ENCODE measurements at places on chromosomes 1 and 21.

GRCh38 chr1:182484531-182485257 is 34.7 kb downstream of the RGSL1 start:
- DNase-seq: peak; percentile 43

- no peak for DNase-seq
These were observed 7.5 kb downstream of the NGF start for GRCh38 chr1:115330480-115331013.

GRCh38 chr1:212794561-212795014 is 2.9 kb downstream of the TATDN3 start:
- DNase-seq: no peak

- DNase-seq: no peak
These were observed 26.6 kb downstream of the ZBTB8OS start for GRCh38 chr1:32623775-32624174.

GRCh38 chr1:209434066-209434465 is 149.4 kb upstream of the CAMK1G start:
- DNase-seq: no peak

- DNase-seq: peak; percentile 46
These were observed 30.5 kb downstream of the KCNC4 start for GRCh38 chr1:110240476-110241210.

DNA sequence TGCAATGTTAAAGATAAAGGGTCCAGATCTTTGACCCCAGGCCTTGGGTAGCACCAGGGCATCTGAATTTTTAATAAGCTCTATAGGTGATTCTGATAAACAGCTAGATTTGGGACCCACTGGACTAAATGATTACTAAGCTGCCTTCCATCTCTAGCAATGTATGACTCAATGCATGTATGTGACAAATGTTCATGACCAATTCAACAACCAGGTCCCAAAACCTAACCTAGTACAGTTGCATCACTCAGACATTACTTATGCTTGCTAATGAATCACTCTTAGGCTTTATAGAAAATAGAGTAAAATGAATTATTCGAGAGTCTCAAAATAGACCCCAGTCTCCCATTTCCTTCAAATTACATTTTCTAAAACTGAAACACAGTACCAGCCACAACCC is 35.5 kb downstream of the RCAN1 start:
- no peak for DNase-seq

- DNase-seq: no peak
These were observed 83.2 kb downstream of the RGL1 start for GRCh38 chr1:183887826-183888819.

DNA sequence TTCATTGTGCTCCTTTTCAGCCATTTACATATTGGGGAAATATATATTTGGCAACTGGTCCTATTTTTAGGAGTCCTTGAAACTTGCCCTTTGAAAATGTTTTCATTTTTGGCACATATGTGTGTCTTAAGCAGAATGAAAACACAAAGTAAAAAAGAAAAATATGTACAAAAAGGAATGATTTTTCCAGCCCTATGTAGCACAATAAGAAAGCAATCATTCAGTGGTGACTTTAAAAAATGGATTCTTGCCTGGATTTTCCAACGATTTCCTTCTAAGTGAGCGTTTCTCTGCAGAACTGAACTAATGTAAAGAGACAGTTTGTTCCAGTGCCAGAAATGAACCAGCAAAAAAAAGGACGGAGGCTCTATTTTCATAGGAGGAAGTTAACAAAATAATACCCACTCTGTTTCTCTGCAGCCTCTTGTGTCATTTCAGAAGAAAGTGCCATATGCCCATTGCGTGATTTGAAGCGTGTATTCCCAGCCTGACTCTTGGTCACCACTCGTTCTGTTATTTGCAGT is 340.1 kb downstream of the SETD4 start:
- DNase-seq: no peak

- DNase-seq: no peak
These were observed 838 bp downstream of the OR2C3 start for GRCh38 chr1:247535402-247535801.

GRCh38 chr21:38420140-38420539 is 78.1 kb downstream of the ERG start:
- DNase-seq: no peak

DNA sequence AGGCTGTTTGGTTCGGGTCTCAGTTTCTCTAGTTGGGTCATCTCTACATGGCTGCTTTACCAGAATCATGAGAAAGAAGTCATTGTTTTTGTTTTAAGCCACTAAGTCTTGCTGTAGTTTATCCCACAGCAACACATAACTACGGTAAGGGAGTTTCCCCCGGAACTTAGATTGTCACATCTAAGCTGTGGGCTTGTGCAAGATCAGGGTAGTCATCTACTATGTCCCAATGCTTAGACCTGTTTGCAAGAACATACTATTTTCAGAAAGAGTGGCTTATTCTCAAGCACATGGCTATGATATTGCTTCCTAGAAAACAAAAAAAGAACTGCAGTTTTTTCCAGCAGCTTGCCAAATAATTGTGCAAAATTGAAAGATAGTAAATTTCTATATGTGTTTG is 18.0 kb upstream of the OLIG2 start:
- no peak for DNase-seq

GRCh38 chr1:233269656-233270055 is 25.9 kb downstream of the PCNX2 start:
- no peak for DNase-seq

- no peak for DNase-seq
These were observed 5.5 kb downstream of the ETS2 start for GRCh38 chr21:38811257-38811656.

- DNase-seq: no peak
These were observed 76.0 kb downstream of the RPS6KC1 start for GRCh38 chr1:213127074-213127473.

DNA sequence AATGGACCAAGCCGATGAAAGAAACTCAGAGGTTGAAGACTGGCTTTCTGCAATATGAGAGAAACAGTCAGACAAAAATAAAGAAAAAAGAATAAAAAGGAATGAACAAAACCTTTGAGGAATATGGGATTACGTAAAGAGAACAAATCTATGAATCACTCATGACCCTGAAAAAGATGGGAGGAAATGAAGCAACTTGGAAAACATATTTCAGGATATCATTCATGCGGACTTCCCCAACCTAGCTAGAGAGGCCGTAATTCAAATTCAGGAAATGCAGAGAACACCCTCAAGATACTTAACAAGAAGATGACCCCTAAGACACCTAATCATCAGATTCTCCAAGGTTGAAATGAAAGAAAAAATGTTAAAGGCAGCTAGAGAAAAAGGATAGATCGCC is 705.3 kb upstream of the CHRM3 start:
- DNase-seq: no peak

- no peak for DNase-seq
These were observed 3.9 kb upstream of the KCNJ9 start for GRCh38 chr1:160077486-160077885.

- DNase-seq: peak; percentile 94
These were observed at the start of gene TUT4 for GRCh38 chr1:52552505-52553361. TSS of gene TUT4 (minus strand) at chr1:52553092. CDS start at chr1:52526280, 26,812 bp downstream.

GRCh38 chr1:27438621-27439061 is 46.2 kb downstream of the GPR3 start:
- no peak for DNase-seq

- no peak for DNase-seq
These were observed 291.7 kb upstream of the RRP15 start for GRCh38 chr1:217993439-217993838.

- DNase-seq: no peak
These were observed 15.1 kb downstream of the RNF223 start for GRCh38 chr1:1058921-1059493.

DNA sequence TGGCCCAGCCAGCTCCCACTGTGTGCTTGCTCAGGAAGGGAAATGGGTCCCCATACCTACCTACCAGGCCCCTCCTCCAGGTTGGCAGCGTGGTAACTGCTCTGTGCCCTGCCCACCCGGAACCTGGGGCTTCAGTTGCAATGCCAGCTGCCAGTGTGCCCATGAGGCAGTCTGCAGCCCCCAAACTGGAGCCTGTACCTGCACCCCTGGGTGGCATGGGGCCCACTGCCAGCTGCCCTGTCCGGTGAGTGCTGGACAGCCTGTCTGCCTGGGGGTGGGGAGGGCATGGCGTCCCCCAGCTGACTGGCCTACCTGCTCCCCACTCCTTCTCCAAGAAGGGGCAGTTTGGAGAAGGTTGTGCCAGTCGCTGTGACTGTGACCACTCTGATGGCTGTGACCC is 10.8 kb upstream of the LRRC71 start:
- no peak for DNase-seq

DNA sequence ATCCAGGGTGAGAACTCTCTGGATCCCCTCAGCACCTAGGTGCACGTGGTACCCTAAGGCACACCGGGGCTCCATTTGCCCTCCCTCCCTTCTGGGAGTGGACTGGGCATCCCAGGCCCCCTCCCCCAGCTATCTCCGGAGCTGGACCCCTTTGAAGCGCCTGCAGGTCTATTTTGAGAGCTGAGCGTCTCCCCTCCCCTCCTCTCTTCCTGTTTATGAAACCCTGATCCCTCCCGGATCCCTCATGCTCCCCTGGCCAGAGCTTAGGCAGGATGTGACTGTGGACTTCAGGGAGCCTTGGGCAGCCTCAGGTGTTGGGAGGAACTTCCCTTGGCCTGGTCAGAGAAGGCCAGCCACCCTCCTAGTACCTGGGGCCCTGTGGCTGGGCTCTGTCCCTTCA is 10.2 kb downstream of the RPS6KA1 start:
- no peak for DNase-seq

DNA sequence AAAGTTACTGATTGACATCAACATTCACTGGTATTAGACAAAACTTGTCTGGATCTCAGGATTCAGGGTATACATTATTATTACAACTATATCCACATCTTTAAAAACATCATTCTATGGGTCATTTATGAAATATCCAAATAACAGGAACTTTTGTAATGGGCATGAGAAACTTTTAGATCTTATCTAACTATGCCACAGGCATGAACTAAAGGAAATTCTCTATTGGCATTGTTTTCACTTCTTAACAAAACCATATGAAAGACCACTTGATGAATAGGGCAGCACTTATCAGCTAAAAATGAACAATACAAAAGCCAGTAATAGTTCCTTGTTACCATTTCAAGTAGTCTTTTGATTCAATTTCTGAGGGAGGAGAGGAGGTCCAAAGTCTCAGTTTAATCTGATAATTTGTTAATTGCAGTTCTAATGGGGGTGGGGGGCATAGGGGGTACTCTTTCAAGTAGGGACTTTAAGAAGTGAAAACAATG is 30.8 kb upstream of the CPLANE2 start:
- no peak for DNase-seq

GRCh38 chr1:237556911-237557310 is 333.8 kb downstream of the ZP4 start:
- DNase-seq: no peak

GRCh38 chr1:218409946-218410510 is 64.9 kb downstream of the TGFB2 start:
- DNase-seq: no peak

DNA sequence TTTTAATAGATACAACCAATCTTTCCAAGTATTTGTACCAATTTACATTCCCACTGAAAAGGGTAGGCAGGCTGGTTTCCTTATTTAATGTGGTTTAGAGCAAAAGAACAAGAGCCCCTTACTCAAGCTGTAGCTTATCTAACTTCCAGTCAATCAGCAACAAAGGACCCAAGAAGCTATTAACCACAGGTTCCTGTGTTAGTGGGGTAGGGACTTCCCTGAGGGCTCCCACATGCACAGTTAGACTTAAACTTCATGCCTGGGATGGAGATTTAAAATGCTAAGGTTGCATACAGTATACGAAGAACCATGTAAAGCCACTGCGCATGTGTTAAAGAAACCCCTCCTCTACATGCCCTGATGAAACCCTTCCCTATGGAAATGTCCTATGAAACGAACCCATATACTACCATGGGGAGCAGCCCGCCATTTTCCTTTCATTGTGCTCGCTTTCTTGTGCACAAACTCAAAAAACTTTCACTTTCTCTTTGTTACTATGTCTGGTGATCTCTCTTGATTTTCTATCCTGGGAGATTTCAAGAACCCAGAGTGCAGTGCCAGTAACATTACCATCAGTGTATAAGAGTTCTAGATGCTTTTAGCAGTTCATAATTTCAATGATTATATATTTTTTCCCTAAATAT is 23.3 kb upstream of the ST6GALNAC5 start:
- no peak for DNase-seq

- no peak for DNase-seq
These were observed 18.0 kb downstream of the FRRS1 start for GRCh38 chr1:99748419-99748818.

DNA sequence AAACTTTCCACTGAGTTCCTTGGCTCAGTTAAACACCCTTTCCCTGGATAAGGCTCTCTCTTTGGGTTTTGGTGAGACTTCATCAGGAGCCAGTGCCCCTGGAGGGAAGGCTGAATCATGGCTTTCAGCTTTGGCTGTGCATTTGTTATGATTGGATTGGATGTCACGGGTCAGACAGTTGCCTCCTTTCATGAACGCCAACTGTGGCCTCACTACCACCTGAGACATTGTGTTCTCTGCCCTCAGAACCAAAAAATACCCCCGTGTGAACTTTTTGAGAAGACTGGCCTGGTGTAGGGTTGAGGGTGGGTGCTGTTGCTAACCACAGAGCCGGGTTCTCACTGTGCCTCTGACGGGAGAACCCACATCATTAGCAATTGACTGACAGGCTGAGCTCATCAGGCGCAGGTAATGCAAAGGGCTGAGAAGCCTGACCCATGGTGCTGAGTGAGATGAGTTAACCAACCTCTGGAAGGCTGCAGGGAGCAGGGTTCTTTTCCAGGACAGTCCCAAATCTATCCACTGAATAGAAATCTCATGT is 65.6 kb downstream of the HHAT start:
- DNase-seq: no peak

GRCh38 chr1:185404291-185404690 is 87.2 kb upstream of the IVNS1ABP start:
- DNase-seq: no peak

GRCh38 chr1:20430355-20431175 is 55.4 kb downstream of the CAMK2N1 start:
- DNase-seq: peak; percentile 82

- DNase-seq: peak; percentile 5
These were observed 7.2 kb upstream of the ETS2 start for GRCh38 chr21:38798481-38798882.

- no peak for DNase-seq
These were observed 8.0 kb downstream of the DDI2 start for GRCh38 chr1:15625056-15625917.

DNA sequence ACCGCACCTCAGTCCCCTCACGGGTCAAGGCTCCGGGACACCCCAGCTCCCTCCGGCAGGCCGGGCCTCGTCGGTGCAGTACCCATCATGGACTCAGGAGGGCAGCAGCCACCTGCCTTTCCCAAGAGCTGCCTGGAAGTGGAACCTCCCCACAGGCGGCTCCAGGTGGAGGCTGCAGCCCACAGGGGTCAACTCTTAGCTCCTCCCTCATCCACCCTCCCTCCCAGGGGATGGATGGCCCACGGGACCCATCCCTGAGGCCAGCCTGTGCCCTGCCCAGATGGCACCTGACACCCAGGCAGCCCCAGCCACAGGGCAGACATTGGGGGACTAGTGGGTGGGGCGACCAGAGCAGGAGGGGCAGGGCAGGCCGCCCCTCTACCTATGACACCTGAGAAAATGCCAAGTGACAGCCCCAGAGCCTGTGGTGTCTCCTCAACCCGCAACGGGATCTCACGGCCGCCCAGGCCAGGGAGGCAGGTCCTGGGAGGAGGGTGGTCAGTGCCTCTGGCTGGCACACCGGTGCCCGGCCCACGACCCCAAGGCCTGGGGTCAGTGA is 1.2 kb upstream of the ARHGEF16 start:
- peak; percentile 64 for DNase-seq

GRCh38 chr1:66527686-66528085 is 6.3 kb upstream of the SGIP1 start:
- DNase-seq: no peak

GRCh38 chr1:110243574-110243973 is 33.5 kb downstream of the KCNC4 start:
- peak; percentile 58 for DNase-seq

- DNase-seq: no peak
These were observed 7.9 kb downstream of the MYOG start for GRCh38 chr1:203077956-203078355.

All from NCI-H82 (cell line).